ENCODE measurements at places on chromosomes 7 and 10. TPM values are rescaled to one million over a fixed set of nuclear protein-coding genes. Genes with fewer than 3 reads are reported as not detected.

LRRN3 gene
- 0.46 TPM for total RNA-seq

RHBDD2 gene
- 32.0 TPM for total RNA-seq

UCMA gene
- not detected for total RNA-seq

HOXA6 gene
- total RNA-seq, result 2.9 TPM

HYAL4 gene
- total RNA-seq, result 2.2 TPM

NEBL gene
- 0.89 TPM for total RNA-seq

FAM25A gene
- total RNA-seq, result not detected

SPDYE6 gene
- not detected for total RNA-seq

PLAC9 gene
- 7.8 TPM for total RNA-seq

GJC3 gene
- total RNA-seq, result not detected

UCN3 gene
- total RNA-seq, result not detected
